CD8-positive, alpha-beta T cell (primary cell): ENCODE measurements at places on chromosomes 6 and 20. TPM values are rescaled to one million over a fixed set of nuclear protein-coding genes. Genes with fewer than 3 reads are reported as not detected.

The PPP1R3G gene
- not detected for total RNA-seq

The PTCRA gene
- total RNA-seq, result not detected

The IL17A gene
- not detected for total RNA-seq

The PLCB4 gene
- total RNA-seq, result not detected

The RRBP1 gene
- total RNA-seq, result 26.4 TPM

The HLA-DRB1 gene
- total RNA-seq, result 33.4 TPM

The SOX18 gene
- total RNA-seq, result not detected

The HLA-DRA gene
- 37.9 TPM for total RNA-seq

The GABRR2 gene
- 0.64 TPM for total RNA-seq

The ECT2L gene
- not detected for total RNA-seq

The COL9A1 gene
- not detected for total RNA-seq

The CNPY3 gene
- 43.9 TPM for total RNA-seq

The HLA-DPA1 gene
- 45.7 TPM for total RNA-seq

The FAM83C gene
- not detected for total RNA-seq

The DEFB124 gene
- total RNA-seq, result not detected

The ZC2HC1B gene
- total RNA-seq, result not detected

The SCAND1 gene
- 94.8 TPM for total RNA-seq

The CALHM5 gene
- not detected for total RNA-seq

The UFL1 gene
- 18.0 TPM for total RNA-seq

The MCCD1 gene
- total RNA-seq, result not detected

The SLC4A11 gene
- 0.78 TPM for total RNA-seq

The AIF1 gene
- 76.5 TPM for total RNA-seq

The SAMD5 gene
- not detected for total RNA-seq

The E2F1 gene
- 1.2 TPM for total RNA-seq

The EFCAB8 gene
- 0.75 TPM for total RNA-seq

The ABHD16B gene
- total RNA-seq, result not detected

The MTFR2 gene
- total RNA-seq, result 1.5 TPM

The MYT1 gene
- total RNA-seq, result not detected

The TINAG gene
- total RNA-seq, result not detected

The FKBP1C gene
- total RNA-seq, result not detected

The LY6G6F gene
- not detected for total RNA-seq

The PRDM13 gene
- total RNA-seq, result not detected

The RCAN2 gene
- 0.11 TPM for total RNA-seq

The BPIFA1 gene
- total RNA-seq, result not detected

The FUT9 gene
- total RNA-seq, result not detected

The KIF13A gene
- 0.14 TPM for total RNA-seq
